ENCODE measurements at places on chromosomes 3 and 15.

- DNase-seq: no peak
Observed at GRCh38 chr3:18446149-18446825, 21.1 kb upstream of the SATB1 start.

DNA sequence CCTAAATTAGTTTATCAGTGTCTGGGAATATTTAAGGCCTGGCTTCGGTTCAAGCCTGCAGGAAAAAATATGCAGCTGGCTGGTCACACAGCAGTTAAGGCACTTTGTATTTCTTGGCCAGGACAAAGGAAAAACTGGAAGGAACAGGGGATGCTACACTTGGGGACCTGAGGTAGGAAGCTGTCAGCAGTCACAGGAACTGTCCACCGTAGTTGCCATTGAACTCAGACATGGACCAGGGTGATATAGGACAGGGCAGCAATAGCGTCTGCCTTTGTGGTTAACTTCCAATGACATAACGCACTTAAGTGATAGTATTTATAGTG, 49.1 kb downstream of the NR1D2 start:
- no peak for DNase-seq

DNA sequence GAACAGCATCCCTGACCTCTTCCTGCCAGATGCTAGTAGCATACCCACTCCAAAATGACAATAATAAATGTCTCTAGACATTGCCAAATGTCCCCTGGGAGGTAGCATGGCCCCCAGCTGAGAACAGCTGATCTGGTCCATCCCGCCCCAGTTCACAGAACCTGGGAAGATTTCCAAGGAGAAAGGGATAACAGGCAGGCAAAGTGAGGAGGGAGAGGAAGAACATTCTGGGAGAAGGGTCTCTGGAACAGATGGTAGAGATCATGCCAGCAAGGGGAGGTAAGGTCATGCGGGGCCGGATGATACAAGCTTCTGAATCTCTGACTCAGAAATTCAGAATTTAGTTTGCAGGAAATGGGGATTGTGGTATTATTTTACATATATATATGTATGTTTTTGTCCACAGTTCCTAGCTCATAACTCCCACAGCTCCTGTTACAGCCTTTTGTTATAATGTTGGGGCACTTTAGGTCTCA, 192.7 kb downstream of the SUCLG2 start:
- no peak for DNase-seq

DNA sequence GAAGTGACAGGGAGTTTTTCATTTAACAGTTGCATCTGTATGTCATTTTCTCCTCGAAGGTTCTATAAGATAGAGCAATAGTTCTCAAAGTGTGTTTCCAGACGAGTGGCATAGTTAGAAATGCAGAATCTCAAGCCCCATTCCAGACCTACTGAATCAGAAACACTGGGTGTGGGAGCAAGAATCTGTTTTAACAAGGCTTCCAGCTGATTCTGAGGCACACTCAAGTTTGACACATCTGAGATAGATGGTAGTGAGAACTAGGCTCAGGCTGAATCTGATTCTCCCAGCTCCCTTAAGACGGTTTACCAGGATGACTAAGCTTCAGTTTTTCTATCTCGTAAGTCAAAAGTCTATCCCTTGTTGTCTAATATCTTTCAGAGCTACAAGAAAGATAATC, 159.8 kb upstream of the NUDT16 start:
- DNase-seq: no peak

- DNase-seq: no peak
Observed at GRCh38 chr3:171749124-171749523, 61.2 kb downstream of the PLD1 start.

- no peak for DNase-seq
Observed at GRCh38 chr3:99907959-99908544, 90.4 kb downstream of the CMSS1 start.

GRCh38 chr15:88089024-88089620, 167.4 kb downstream of the NTRK3 start:
- DNase-seq: no peak

GRCh38 chr3:133547432-133548041, 25.9 kb upstream of the CDV3 start:
- no peak for DNase-seq

- DNase-seq: no peak
Observed at GRCh38 chr3:70315021-70315420, 2.6 kb upstream of the MDFIC2 start.
